ENCODE measurements at places on chromosomes 12 and 14. TPM values are rescaled to one million over a fixed set of nuclear protein-coding genes. Genes with fewer than 3 reads are reported as not detected.

GRCh38 chr12:53483979-53484377, 15.3 kb downstream of the MAP3K12 start:
- no peak for DNase-seq

GRCh38 chr12:13275241-13276085, 78.9 kb downstream of the EMP1 start:
- DNase-seq: no peak

DNA sequence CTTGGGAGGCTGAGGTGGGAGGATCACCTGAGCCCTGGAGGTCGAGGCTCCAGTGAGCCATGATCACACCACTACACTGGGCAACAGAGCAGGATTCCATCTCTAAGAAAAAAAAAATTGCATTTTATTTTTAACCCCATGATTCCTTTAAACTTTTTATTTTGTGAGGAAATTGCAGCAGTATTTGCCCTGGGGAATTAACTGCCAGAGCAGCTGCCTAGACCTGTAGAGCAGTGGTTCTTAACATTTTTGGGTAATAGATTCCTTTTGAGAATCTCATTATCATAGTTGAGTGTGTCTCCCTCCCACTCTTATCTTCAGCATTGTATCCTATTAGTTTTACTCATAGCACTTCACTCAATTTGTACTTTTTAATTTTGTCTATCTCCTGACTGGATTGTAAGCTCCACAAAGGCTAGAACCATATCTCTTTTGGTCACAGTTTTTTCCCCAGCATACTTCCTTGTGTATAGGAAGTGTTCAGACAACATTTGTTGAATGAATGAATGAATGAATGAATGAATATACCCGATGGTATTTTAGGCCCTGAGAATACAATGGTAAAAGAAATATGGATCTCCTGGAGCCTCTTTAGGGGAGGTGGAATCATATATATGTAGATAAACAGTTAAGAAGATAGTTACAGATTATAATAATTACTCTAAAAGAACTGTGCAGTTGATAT, 40.6 kb downstream of the BRMS1L start:
- DNase-seq: no peak

DNA sequence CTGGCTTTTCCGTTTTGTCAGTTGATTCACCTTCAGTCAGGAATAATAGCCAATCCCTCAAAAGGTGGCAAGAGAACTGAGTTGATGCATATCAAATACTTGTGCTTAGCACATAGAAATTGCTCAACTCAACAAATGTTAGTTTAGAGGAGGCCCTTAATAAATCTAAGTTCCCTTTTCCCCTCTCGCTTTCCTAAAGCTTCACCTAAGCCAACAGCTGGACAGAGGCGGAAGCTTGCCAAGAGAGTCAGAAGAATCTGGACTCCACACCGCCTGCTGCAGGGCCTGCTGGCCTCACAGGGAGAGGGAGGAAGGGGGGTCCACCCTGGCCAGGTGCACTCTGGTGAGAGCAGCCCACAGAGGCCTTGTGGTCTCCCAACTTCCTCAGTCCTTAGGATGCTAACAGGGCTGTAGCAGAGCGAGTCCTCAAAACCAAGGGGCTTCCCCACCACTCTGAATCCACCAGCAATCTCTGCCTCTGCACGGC, 213.1 kb downstream of the CHST11 start:
- DNase-seq: no peak

- no peak for DNase-seq
Observed at GRCh38 chr12:100348657-100349454, 8.0 kb upstream of the SLC17A8 start.

- no peak for DNase-seq
Observed at GRCh38 chr14:34930591-34931091, 52.2 kb upstream of the SRP54 start.

GRCh38 chr14:102551995-102552705, 40.3 kb upstream of the RCOR1 start:
- no peak for DNase-seq

- DNase-seq: no peak
Observed at GRCh38 chr14:74203639-74204038, 35.6 kb upstream of the VSX2 start.

GRCh38 chr14:59679872-59680271, 103.3 kb upstream of the CCDC175 start:
- DNase-seq: peak; percentile 8

GRCh38 chr12:105804591-105805265, 334.0 kb downstream of the NUAK1 start:
- DNase-seq: no peak

GRCh38 chr12:76268267-76268666, 79.9 kb downstream of the BBS10 start:
- DNase-seq: no peak

DNA sequence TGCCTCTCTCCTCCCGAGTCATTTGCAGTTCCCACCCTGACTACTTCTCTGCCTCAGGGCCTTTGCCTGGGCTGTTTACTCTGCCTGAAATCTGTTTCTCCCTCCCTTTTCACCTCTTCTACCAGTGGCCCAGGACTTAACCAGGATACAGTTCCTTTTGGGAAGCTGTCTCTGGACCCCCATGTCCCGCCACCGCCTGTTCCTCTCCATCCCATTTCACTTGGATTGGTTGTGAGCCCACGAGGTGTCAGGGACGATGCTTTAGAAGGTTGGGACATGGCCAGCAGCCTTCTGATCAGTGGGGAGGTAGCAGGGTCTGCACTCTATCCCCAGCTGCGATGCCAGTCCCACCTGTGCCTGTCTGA, 51.8 kb downstream of the FAM222A start:
- no peak for DNase-seq

- no peak for DNase-seq
Observed at GRCh38 chr14:90379106-90379505, 17.7 kb upstream of the CALM1 start.

DNA sequence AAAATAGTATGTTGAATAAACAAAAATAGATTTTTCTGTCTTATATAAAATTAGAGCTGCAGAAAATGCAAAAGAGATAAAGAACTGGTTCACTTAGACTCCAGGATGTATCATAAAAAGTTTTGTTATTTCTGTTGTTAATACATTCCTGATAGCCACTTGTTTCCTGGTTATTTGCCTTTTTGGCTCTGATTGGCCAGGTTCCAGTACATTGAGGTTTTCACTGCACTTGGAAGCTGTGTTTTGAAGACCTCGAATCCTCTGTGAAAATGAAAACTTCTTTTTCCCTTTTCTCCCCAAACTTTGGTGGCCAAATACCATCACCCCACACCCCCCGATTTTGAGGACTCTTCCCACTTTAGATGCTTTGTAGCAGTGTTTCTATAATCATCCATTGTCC, 525.3 kb downstream of the MED13L start:
- no peak for DNase-seq

- DNase-seq: no peak
Observed at GRCh38 chr14:101109347-101109638, 205.8 kb upstream of the RTL1 start.

DNA sequence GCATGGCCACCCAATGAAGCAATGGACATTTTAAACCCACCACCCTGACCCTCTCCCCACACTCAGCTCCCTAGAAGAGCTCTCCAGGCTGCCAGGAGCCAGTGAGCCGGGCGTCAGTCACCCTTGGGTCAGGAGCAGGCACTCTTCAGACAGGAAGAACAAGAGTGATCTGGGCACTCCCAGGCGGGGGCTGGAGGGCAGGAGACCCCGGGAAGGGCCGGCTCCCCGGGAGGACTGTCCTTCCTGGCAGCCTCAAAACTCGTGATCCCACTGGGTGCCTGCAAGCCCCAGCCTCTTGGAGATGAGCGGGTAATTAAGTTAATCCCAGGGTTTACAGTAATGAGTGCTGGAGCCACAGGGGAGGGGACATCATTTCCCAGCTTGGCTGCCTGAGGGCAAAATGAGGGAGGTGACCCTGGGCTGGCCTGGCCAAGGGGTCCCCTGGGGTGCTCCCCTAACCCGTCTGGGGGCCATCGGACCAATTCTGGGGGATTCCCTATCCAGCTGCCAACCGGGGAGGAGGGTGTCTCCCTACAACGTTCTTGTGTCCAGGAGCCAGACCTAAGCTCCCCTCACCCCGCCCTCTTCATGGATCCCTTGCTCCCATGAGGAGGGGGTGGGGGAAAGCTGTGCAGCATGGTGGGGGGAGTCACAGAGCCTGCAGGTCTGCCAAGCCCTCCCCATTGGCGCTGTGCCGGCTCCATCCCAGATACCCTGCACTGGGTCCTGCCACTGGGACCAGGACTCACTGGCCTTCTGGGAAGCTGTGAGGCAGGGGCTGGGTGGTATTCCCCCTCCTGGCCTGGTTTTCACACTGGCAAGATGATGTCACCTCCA, 59.2 kb downstream of the CCNK start:
- no peak for DNase-seq

GRCh38 chr12:14710632-14711320, 14.4 kb upstream of the GUCY2C start:
- DNase-seq: peak; percentile 22

DNA sequence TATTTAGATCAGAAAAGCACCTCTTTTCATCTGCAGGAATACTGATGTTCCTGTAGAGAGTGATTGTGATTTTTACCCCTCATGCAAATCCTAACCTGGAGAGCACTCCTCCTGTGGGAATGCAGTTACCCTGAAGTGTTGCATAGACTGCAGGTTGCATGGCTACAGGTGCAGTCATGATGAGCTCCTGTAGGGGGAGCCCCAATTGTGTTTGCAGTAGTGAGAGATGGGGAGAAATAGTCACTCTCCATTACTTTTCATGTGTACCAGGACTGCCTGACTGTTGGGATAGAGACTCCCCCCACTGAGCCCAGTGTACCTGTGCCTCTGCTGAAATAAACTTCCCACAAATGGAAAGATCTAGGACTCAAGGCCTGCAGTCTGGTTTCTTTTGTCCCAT, 1086.5 kb downstream of the SLC6A15 start:
- DNase-seq: no peak

GRCh38 chr14:101595349-101595748, 34.1 kb downstream of the DIO3 start:
- DNase-seq: no peak

GRCh38 chr14:67480011-67480410, 8.5 kb downstream of the TMEM229B start:
- DNase-seq: peak; percentile 22

- no peak for DNase-seq
Observed at GRCh38 chr14:58747181-58747580, 109.4 kb downstream of the DACT1 start.

DNA sequence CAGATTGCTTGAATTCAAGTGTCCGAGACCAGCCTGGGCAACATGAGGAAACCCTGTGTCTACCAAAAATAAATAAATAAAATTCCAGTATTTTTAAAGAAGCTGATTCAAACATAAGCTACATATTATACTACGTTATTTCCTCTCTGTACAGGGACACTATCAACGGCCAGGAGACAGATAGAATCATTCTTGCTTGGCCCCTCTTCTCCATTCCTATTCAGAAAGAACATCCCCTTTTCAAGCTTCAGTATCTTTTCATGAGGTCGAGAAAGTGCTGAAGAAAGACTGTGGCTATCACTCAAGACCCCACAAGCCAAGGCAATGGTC, 314 bp upstream of the DHRS7 start:
- DNase-seq: no peak

- DNase-seq: no peak
Observed at GRCh38 chr12:6534695-6534944, 303 bp downstream of the GAPDH start.

DNA sequence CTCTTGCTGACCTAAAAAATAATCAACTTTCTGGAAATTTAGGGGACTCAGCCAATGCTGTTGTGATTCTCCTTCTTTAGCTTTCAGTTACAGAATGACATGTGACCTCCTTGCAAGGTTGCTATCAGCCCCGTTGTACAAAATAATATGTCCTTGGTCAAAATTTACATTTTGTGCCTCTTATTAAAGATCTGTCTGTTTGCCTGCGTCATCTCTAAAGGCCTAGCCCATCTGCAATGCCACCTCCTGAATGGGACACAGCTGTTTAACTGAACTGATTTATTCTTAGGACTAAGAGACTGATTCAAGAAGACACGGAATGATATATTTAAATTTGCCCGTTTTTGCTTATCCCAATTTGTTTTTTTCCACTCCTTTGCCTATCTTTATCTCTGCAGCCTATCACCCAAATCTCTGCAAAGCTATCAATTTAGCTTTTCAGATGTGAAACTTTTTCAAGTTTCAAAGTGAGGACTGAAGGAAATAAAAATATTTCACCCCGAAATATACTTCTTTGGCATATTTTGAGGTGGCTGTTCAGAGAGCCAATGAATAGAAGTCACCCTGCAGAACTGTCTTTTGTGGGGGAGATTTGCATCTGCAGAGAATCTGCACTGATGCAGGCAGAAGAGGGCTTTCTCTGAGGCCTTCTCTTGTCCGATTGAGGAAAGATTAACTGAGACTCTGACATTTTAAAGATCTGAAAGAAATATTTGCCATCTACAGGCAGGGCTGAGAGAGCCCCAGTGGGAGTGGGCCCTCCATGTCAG, 126.0 kb downstream of the VEZT start:
- DNase-seq: no peak

GRCh38 chr12:4784404-4785054, 64.3 kb downstream of the GALNT8 start:
- DNase-seq: no peak

GRCh38 chr12:106436164-106436563, 78.6 kb downstream of the POLR3B start:
- DNase-seq: no peak

GRCh38 chr12:68958322-68958721, 25.4 kb upstream of the CPM start:
- DNase-seq: no peak

DNA sequence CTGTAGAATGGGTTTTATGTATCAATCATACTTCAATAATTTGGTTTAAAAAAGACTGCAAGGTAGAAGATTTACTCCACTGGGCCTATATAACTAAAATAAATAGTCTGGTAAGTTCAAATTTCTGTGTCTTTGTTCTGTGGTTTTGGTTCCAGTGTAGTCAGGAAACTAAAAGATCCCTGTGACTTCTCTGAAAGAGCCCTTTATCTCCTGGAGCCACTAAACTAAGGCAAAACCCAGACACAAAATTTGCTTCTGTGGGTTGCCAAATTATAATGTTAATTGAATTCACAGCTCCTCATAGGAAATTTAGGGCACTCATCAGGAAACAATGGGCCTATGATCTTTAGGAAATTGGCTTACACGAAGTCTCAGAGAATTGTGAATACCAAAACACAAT, 1038.4 kb downstream of the GALC start:
- DNase-seq: no peak

- DNase-seq: no peak
Observed at GRCh38 chr12:40837891-40838429, 145.7 kb downstream of the CNTN1 start.

- peak; percentile 14 for DNase-seq
Observed at GRCh38 chr12:61993734-61994345, 266.4 kb upstream of the USP15 start.

TTLL5 gene
- 33.7 TPM for polyA plus RNA-seq

ACSM4 gene
- polyA plus RNA-seq: not detected

SERPINA3 gene
- not detected for polyA plus RNA-seq

LPAR5 gene
- polyA plus RNA-seq: 1.1 TPM

MORN3 gene
- polyA plus RNA-seq: 1.9 TPM

NELL2 gene
- polyA plus RNA-seq: 16.4 TPM

FOXN4 gene
- 2.4 TPM for polyA plus RNA-seq

ANP32D gene
- polyA plus RNA-seq: not detected

TAS2R46 gene
- polyA plus RNA-seq: 0.19 TPM

CEBPE gene
- 0.15 TPM for polyA plus RNA-seq
